Transverse colon (tissue), 4 donors: ENCODE measurements at places on chromosomes 12 and 14. TPM values are rescaled to one million over a fixed set of nuclear protein-coding genes. Genes with fewer than 3 reads are reported as not detected.

DNA sequence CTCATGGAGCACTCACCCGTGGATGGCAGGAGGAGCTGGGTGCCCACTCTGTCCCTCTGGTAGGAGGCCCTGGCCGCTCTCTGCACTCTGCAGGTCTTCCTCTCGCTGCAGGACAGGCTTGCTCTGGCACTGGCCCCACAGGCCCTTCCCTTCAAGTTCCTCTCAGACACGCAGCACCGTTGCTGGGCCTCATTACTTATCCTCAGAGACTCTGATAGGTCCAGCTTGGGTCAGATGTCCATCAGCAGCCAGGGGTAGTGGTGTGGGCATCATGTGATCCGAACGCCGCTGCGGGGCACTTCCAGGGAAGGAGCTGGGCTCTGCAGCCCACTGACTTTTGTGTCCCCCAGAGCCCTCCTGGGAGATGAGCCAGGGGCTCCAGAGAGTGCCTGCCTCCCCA lies 11.8 kb downstream of the OTUB2 start:
- no peak for DNase-seq

The CLEC7A gene
- 2.9 TPM for total RNA-seq

- DNase-seq: no peak
Observed at GRCh38 chr14:98269533-98269932, 1002.5 kb downstream of the BCL11B start.

- DNase-seq: no peak
Observed at GRCh38 chr14:92384461-92385133, 61.6 kb downstream of the SLC24A4 start.

The AQP6 gene
- total RNA-seq: not detected

GRCh38 chr14:103928011-103928890 lies at the start of gene TDRD9:
TSS of gene TDRD9 (plus strand) at chr14:103928456. CDS start at chr14:103928510, 54 bp downstream.
- DNase-seq: no peak

DNA sequence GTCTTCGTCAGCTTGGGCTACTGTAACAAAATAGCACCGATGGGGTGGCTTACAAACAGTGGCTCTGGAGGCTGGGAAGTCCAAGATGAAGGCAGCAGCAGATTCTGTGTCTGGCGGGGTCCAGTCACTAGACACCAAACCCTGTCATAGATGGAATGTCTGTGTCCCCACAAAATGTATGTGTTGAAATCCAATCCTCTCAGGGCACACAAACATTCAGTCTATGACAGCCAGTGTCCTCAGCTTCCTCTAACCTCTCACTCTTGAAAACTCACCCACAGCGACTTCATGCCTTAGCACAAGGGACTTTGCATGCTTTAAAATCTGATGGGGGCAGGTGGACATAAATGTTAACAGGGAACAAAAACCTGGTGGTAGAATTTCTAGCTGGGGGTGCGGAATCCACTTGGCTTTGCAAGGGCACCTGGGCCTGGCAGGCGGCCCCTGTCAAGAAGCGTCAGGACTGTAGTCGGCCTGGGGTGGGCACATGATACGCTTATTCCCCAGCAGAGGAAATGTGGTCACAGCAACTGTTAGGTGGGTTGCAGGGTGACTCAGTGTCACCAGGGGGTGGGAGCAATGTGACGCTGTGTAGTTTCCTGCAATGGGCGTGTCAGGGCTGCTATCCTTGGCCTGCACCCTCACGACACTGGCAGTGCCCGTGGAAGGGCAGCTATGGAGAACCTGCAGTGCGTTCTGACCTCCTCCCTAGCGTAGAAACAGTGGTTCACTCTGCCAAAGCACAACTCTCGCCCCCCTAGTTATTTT lies 17.7 kb downstream of the RIN3 start:
- DNase-seq: no peak

- DNase-seq: no peak
Observed at GRCh38 chr12:16158050-16158449, 119.4 kb downstream of the SLC15A5 start.

The LAG3 gene
- 0.68 TPM for total RNA-seq

The NXPH4 gene
- total RNA-seq: not detected

DNA sequence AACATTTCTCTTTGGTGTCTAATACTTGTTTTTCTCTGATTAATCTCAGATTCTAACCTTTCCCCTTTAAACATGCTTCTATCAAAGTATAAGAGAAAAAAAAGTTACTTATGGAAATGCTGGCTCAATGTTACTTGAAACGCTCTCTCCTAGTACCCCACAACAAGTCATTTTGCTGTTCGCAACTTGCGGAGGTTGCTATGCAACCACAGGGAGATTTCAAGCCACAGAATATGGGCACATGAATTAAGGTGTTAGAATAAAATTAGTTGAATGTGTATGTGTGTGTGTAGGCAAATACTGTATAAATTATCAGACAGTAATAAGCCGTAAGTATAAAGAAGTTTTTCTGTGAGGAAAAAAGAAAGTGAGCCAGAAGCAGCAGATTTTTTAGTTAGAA lies 80.6 kb downstream of the CCDC59 start:
- DNase-seq: no peak

The IGF1 gene
- total RNA-seq: 6.4 TPM

The CIDEB gene
- 23.3 TPM for total RNA-seq

DNA sequence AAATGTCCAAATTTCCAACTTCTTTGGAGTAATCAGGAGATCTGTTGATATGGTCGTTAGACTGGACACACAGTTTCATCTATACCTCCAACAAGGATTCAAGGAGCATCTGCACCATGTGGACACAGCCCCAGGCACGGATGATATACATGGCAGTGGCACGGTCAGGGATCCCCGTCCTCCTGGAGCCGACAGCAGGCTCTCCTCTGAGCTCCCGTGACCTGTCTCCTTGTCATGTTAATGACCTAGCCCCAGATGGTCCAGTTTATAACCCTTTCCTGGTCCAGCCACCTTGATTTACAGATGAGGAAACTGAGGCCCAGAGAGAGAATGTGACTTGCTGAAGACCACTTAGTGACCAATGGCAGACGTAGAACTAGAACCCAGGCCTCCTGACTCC lies 16.5 kb upstream of the SERPINA4 start:
- DNase-seq: no peak

DNA sequence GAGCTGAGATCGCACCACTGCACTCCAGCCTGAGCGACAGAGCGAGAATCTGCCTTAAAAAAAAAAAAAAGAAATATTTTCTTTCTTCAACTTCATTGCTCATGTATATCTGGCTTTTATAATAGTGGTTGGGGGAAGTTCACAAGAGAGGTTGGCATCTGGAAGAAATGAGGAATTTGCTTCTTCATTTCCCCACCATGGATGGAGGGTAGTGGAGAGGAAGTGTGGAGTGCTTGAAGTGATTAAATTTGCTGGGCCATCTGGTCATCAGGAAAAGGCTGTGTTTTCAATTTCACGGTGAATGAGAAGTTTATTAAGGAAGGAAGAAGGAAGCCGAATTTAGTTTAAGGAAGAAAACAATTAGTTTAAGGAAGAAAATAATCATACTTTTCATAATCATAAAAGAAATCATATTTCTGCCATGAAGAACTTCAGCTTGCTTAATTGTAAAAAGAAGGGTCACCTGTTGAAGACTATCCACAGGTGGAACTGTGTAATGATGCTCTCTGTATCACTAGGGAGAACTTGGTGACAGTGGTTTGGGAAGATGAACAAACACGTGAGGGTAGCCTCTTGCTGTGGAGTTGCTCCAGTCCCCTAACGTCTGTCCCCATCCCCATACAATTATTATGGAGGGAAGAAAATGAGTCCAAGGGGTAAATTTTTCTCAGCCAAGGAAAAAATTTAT lies 197.3 kb upstream of the ARHGAP5 start:
- DNase-seq: no peak

- DNase-seq: no peak
Observed at GRCh38 chr12:85076688-85077430, 40.7 kb downstream of the LRRIQ1 start.

GRCh38 chr12:12671850-12672660 lies 23.9 kb downstream of the GPR19 start:
- no peak for DNase-seq

DNA sequence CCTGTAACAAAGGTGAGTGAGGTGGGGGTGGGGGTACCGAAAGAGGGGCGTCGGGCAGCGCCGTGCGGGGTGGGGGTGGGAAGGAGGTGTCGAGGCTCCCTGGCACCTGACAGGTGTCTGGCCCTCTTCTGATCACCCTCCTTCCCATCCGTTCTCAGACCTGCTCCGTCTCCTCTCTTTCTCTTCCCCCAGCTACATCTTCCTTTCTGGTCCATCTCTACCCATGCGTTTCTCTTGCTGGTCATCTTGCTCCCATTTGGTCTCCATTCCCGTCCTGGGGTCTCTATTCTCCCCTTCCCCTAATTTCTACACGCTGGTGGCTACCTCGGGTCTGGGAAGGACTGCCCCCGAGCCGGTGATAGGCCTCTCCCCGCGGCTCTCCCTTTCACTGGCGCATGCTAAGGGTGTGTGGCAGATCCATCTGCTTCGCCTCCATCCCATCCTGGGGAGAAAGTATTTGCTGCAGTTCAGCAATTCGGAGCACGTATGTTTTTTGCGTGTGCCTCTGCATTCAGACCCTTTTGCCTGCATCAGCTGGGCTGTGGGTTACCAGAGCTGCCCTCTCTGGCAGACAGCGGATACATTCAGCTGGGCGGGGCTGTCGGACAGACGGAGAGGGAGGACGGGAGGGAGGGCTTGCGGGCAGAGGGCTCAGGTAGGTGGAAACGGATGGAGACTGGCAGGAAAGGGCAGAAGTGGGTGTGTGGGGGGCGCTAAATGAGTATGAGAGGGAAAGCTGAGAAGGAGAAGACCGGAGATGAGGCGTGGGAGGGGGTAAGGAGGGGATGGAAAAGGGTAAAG lies 730 bp downstream of the CLSTN3 start:
- DNase-seq: peak; percentile 64

DNA sequence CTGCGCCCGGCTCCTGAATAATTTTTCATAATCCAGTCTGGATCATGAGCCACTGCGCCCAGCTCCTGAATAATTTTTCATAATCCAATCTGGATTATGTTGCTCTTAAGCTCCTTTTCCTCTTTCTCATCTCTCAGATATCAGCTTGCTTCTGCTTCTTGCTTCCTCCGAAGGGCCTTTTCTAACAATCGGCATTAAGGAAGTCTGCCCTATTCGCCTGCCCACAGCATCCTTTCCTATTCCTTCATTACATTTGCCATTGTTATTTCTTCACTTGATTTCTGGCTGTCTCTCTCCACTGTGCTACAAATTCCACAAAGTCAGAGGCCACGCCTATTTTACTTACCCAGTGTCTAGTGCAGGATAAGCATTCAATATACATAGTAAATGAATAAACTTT lies 83.5 kb downstream of the TTC7B start:
- DNase-seq: no peak

DNA sequence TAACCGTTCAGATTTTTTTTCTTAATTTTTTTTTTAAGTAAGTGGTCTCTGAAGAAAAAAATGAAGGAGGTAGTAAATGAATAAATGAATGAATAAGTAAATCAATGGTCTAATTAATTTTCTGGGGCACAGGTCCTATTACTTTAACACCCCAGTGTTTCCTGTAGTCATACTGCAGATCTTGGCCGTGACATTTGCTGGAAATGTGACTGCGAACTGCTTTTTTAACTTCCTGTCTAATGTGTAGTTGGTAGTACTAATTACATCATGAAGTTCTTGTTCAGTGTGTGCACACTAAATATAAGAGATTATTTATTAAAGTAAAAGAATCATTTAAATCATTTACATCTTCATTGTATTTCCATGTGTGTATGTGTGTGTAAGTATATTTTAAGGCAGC lies 45.4 kb downstream of the AEBP2 start:
- DNase-seq: no peak

- DNase-seq: peak; percentile 37
Observed at GRCh38 chr14:71324767-71325272, 417.6 kb downstream of the PCNX1 start.

The NELL2 gene
- 9.4 TPM for total RNA-seq

GRCh38 chr12:32196250-32197198 lies 89.9 kb downstream of the BICD1 start:
- DNase-seq: no peak

DNA sequence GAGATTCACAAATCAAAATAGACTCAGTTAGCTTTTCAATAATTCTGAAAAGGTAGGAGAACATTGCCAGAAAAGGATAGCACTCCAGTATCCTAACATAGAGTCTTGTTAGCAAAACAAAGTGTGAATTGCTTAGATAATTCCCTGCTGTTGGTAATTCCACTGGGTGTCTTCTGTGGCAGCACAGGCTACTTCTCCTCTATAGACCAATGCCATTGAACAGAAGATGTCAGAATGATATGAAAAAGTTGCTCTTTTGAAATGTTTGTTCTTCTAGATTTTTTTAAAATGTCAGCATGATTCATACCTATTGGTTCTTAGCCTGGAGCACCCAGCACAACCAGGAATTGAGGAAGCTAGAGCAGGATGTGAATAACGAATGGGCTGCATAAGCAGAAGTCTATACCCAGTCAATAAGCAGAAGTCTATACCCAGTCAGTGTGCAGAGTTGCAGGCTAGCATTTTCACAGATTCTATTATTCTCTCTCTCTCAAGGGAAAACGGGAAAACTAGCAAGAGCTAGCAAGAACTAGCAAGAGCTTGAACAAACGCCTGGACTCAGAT lies 112.8 kb downstream of the SYT1 start:
- DNase-seq: no peak

DNA sequence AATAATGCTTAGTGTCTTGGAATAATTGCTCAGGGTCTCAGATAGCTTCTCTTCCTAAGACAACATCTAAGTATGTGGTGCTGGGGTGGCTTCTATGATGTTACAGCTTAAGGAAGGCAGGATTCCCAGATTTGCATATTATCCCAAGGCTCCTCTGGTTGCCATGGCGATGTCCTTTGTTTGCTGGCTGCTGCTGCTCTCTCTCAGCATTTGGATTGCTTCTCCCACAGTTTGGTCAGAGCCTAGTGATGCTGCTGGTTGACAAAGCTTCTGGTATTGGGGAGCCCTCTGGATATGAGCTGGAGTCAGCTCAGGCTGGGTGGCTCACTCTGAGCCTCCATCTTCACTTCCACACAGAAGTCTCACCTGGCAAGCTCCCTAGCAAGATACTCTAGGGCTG lies 56.4 kb upstream of the FBXO33 start:
- no peak for DNase-seq
